Stomach (tissue), 19 donors: ENCODE measurements at places on chromosomes 2 and 18. TPM values are rescaled to one million over a fixed set of nuclear protein-coding genes. Genes with fewer than 3 reads are reported as not detected.

The GREB1 gene
- 1.5 TPM for polyA plus RNA-seq

The CFC1 gene
- 10.9 TPM for polyA plus RNA-seq

The SNRNP27 gene
- polyA plus RNA-seq, result 21.1 TPM

DNA sequence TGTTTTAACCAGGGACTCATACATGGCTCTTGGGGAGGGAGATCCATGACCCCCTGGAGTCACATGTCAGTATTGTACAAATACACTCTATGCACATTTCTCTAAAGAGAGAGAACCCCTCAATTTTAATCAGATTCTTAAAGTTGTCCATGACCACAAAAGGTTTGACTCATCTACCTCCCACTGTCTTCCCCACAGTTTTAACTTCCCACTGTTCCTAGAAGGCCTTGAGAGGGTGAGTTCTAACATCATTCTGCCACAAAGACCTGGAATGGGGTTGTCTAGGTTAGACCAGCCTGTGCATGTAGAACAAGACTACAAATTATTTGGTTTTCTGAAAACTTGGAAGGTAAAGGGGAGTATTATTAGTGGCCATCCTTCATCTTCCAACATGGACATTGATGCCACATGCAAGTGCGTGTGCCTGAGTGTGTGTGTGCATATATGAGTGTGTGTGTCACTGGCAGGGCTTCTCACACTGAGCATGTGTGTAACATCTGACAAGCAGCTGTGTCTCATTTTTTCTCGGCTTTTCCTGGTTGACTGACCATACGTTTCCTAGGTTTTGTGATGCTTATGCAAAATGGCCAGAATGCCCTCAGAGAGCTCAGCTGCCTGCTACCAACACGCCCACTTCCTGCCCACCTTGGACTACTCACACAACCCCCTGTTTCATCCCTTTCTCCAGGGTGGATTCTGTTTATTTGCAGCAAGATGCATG lies 94.6 kb upstream of the LGALSL start:
- DNase-seq, result no peak
